ENCODE measurements at places on chromosomes 16 and 17.

- DNase-seq: no peak
These were observed 2.3 kb upstream of the HOXB2 start for GRCh38 chr17:48546924-48547807.

DNA sequence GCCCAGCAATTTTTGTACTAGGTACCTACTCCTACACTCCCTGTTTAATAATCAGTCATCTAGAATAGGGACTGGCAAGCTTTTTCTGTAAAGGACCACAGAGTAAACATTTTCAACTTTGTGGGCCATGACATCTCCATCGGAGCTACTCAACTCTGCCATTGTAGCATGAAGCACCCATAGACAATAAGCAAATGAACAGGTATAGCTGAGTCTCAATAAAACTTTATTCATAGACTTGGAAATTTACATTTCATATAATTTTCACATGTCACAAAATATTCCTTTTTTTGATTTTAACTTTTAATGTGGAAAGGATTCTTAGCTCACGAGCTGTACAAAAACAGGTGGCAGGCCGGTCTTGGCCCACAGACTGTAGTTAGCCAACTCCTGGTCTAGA is 345.8 kb downstream of the SOX9 start:
- no peak for DNase-seq

- DNase-seq: no peak
These were observed 13.3 kb upstream of the SPOP start for GRCh38 chr17:49691086-49691676.

DNA sequence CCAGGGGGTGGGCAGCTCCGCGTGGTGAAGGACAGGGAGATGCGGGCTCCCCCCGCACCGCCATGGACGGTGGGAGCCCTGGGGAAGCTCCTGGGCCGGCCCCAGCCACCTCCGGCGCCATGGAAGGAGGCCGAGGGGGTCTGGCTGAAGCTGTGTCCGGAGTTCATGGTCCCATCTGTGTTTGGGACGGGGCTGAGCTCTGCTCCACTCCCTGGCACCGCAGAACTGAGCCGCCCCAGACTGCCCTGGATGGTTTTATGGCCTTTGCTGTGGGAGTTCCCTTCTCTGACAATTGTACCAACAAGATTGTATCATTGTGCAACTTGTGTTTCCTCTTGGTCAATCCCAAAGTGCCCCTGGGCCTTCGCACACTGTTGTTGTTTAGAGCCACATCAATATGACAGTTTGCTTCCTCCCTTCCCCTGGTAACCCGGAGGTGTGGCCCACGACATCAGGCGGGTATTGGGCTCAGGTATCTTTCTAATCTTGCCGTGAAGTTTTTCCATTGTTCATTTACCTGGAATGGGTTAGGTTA is 942 bp downstream of the KRT23 start:
- no peak for DNase-seq

- no peak for DNase-seq
These were observed 6.8 kb downstream of the COTL1 start for GRCh38 chr16:84611041-84611440.

GRCh38 chr16:18800293-18800692 is 1.1 kb downstream of the ARL6IP1 start:
- no peak for DNase-seq

GRCh38 chr17:36901506-36901905 is 35.8 kb upstream of the LHX1 start:
- no peak for DNase-seq

DNA sequence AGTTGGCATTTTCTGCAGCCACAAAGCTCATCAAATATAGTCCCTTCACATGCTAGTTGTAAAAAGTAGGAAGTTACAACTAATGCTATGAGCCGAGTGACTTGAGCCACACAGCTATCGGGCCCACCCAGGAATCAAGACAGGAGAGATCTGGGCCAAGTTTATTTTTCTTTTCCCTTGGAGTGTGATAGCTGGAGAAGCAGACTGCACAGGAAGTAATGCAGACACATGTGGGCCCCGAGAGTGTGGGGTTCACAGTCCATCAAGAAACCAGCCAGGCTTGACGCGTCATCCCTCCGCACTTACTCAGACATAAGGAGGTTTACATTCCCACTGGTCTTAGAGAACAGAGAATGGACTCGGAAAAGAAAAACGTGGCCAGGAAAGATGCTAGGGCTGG is 403.1 kb upstream of the CDH11 start:
- DNase-seq: no peak

DNA sequence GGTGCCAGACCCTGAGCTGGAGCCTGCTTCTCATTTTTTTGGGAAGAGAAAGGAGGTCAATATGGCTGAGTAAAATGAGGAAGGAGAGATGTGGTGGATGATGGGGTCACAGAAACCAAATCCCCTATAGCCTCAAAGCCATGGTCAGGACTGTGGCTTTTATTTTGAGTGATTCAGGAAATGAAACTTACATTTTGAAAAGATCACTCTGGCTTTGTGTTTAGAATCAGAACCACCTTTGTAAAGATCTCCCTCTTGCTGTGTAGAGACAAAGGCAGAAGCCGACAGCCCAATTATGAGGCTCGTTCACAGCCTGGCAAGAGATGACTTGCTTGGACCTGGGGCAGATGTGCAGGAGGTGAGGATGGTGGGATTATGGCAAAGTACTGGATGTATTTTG is 121.6 kb upstream of the ANKFN1 start:
- no peak for DNase-seq

DNA sequence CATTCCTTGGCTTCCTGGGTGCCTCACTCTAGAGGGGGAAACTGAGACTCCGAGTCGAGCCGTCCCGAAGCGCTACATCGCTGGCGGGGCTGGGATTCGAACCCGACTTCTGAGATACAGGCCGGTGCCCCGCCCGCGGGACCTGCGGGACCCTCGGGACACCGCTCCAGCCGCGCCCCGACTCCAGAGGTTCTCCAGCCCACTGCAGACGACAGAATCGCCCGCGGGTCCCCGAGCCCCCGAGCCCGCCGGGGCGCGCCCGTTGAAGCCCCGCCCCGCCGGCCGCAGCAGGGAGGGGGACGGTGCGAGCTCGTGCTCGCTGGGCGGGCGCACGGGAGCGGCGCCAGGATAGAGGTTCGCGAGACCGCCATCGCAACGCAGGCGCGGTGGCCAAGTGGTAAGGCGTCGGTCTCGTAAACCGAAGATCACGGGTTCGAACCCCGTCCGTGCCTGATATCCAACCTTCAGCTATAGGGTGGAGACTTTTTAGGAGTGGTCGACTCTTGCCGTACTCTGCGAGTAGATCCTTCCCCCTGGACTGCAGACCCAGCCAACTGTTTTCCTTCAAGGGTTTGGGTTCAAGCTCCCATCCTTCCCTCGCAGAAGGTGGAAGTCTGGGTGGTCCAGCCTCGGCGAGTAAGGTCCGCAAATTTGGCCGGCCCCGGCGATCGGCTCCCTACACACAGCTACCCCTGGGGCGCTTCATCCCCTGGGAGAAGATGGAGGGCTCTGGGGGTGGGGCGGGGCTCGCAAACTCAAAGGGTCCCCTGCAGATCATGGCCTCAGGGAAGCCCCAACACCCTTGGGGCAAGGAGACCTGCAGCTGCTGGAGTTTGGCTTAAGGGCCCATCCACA is 214.6 kb downstream of the MRTFB start:
- peak; percentile 91 for DNase-seq

- no peak for DNase-seq
These were observed 30.2 kb downstream of the OGFOD1 start for GRCh38 chr16:56481468-56482122.

- DNase-seq: no peak
These were observed 37.8 kb downstream of the ERN1 start for GRCh38 chr17:64092113-64092512.

DNA sequence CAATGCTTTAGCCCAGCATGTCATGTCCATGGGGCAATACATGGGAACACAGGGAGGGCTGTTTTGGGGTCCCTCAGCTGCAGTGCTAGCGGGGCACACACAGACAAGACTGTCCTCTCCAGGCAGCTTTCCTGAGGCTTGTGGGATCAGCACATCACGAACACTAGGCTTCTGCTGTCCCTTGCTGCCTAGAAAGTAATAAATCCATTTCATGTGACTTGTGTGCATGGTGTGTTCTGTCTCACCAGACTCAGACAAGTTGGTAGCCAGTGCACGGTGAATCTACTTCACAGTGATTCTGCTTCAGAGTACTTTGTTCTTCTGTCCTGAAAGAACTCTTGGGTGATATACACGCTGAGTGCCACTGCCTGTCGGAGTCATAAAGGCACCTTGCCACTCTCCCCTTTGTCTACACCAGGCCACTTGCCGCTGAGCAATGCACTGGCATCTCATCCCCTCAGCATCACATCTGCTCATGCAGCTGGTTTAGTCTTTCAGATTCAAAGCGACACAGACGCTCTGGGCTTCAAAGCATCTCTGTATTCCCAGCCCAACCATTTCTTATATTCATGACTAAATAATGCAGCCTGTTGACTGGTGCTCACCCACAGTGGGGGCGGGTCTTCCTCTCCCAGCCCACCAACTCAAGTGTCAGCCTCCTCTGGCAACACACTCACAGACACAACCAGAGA is 95.2 kb upstream of the COX10 start:
- DNase-seq: no peak

All from activated CD8-positive, alpha-beta memory T cell treated with anti-CD3 and anti-CD28 coated beads for 1 hour (primary cell).